ENCODE measurements at places on chromosomes 3 and 15. TPM values are rescaled to one million over a fixed set of nuclear protein-coding genes. Genes with fewer than 3 reads are reported as not detected.
A peak's percentile ranks its signal among the peaks of the same experiment; 100 is the strongest.

The PAQR9 gene
- 2.7 TPM for total RNA-seq

The CELF6 gene
- 0.19 TPM for total RNA-seq

The NANOGP8 gene
- 31.9 TPM for total RNA-seq

- DNase-seq, result no peak
These were observed 2.6 kb upstream of the TCF12 start for GRCh38 chr15:56915888-56916287.

The MRPS25 gene
- 56.5 TPM for total RNA-seq

The FSTL1 gene
- total RNA-seq, result 516 TPM

The PIF1 gene
- total RNA-seq, result 136 TPM

The DNAH12 gene
- not detected for total RNA-seq

DNA sequence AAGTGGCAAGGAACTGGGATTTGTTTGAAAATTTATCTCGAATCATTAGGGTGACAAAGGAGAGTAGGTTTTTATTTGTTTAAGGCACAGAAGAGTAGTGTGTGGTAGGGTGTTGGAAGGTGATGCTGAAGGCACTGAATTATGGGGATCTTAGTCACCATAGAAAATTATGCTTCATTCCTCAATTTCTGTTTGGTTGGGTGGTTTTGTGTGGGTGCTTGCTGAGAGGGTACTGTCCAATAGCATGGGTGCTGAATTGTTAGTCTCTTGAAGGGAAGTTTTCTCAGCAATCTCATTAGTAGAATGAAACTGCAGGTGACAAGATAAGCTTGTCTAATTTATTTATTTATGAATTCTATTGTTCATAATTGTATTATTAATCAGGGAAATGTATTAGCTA lies 610.9 kb downstream of the AGBL1 start:
- no peak for DNase-seq

DNA sequence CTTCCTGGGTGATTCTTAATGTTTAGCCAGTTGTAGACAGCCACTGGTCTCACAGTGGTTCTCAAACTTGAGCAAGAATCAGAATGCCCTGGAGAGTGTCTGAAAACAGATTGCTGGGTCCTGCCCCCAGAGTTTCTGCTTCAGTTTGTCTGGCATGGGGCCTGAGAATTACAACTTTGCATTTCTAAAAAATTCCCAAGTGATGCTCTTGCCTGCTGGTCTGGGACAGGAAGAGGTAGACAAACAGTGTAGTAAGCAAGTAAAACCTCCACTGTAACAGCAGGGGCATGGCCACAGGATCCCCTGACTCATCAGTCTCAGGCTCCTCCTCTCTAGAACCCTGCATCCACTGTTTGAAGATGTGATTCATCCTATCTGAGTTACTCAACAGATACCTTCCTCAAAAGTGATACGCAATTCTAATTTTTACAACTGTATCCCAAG lies 36.5 kb downstream of the DZIP1L start:
- no peak for DNase-seq

DNA sequence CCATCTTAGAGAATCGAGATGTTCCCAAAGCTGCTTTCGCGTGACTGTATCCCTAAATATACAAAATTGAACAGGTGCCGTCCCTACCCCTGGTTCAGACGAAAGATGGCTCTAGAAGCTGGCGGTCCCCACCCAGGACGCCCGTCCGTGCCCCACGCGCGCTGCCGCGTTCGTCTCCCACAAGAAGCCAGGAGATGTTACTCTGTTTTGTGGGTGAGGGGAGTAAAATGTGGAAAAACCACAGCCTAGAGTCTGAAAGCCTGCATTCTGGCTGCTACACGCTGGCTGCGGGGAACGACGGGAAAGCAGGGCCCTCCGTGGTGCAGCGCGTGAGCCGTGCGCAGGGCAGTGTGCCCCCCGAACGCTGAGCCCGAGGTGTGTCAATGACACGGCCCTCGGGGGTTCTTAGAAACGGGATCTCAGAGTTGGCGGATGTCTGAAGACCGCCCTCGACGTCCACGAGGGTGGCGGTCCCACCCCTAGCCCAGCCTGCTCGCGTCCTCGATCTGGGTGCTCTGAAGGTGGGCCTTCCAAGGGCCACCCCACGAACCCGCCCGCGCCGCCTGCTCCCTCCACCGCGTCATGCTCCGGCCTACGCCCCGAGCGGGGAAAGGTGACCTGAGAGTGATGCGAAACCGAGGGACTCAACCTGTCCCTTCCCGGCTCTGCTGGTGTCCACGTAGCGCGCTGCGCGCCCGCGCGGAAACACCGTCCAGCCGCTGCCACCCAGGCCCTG lies 95.6 kb downstream of the OCA2 start:
- DNase-seq, result peak; percentile 37

The SELENOK gene
- total RNA-seq, result 32.5 TPM

DNA sequence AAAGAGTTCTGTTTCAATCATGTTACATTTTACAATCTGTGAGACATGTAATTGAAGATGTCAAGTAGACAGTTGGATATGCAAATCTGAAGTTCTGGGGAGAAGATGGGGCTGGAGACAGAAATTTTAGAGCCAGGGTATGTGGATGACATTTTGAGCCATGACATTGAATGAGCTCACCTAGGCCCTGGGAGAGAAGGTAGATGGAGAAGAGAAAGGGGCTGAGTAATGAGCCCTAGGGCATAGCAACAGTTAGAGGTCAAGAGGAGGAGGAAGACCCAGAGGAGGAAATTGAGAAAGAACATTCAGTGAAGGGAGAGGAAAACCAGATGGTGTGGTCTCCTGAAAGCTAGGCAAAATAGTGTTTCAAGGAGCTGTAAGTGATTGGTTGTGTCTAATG lies 15.3 kb downstream of the TMEM266 start:
- DNase-seq, result no peak

GRCh38 chr3:197734667-197735318 lies 1.9 kb downstream of the RUBCN start:
- no peak for DNase-seq

GRCh38 chr3:12235691-12236090 lies 53.2 kb upstream of the PPARG start:
- no peak for DNase-seq

The TCF12 gene
- 101 TPM for total RNA-seq

GRCh38 chr3:39053696-39054095 lies 1.9 kb downstream of the WDR48 start:
- no peak for DNase-seq

- DNase-seq, result no peak
These were observed 54.5 kb upstream of the ABHD10 start for GRCh38 chr3:111924283-111924682.

The GPR62 gene
- 0.19 TPM for total RNA-seq

- no peak for DNase-seq
These were observed 112.6 kb downstream of the TCF12 start for GRCh38 chr15:57031082-57031481.

The PAQR5 gene
- total RNA-seq, result 8.7 TPM

The PSMA4 gene
- 348 TPM for total RNA-seq

DNA sequence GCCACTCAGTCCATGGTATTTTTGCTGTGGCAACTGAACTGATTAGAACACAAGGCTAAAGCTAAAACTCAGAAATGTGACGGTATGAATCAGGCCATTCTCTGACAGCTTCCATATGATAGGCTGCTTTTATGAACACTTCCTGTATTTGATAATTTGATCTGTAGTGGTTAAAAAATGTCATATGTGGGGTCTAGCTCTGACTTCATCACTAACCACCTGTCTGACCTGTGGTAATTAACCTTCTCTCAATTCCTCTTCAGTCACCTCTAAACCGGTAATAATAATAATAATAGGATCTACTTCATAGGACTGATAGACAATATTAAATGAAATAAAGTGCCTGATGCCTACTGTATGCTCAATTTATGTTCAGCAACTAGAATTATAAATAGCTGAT lies 223.2 kb downstream of the MBNL1 start:
- no peak for DNase-seq

All from H1 (cell line).